ENCODE measurements at places on chromosomes 1 and 21.

DNA sequence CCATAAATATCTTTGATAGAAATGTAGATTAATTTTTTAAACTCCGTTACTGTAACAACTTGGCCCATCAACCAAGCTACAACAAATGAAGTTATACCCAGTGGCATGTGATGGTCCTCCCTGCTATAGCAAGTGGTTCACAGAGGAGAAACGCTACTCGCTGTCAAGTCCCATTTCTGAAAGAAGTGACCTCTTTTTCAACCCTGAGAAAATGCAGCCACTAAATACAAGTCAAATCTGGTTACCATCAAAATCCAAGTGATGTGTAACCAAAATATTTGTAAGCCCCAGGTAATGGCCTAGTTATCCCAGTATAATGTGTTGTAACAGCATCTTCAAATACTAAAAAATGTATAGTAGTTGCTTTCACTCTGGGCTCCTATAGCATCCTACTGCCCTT, 151.8 kb downstream of the MIS18A start:
- no peak for DNase-seq

GRCh38 chr1:59601041-59601441, 213.7 kb upstream of the HOOK1 start:
- DNase-seq = no peak

DNA sequence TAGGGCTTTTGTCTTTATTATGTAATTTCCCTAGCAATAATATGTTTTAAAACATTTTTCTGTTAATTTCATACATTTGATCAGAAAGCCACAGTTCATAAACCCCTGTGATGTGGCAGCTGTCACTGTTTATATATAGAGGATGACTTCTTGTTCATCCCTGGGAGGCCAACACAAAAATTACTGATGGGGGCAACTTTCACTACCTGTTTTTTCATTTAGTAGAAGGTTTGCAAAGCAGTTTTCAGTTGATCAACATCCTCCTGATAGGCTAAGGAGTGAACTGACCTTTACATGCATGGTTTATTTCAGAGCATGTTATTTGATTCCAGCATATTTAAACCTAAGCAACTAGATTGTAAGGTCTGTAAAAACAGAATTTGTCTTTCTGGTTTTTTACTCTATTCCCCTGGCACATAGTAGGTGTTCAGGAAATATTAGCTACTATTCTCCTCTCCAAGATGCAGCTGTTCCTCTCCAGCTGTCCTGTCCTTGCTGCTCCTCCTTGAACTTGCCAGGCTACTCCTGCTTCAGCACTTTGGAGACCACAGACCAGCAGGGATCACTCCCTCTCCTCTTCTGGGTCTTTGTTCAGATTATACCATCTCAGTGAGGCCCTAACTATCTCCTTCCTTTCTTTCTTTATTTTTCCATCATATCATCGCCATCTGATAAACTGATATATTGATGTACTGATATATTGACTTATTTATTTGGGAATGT, 54.7 kb downstream of the ROR1 start:
- DNase-seq = no peak

DNA sequence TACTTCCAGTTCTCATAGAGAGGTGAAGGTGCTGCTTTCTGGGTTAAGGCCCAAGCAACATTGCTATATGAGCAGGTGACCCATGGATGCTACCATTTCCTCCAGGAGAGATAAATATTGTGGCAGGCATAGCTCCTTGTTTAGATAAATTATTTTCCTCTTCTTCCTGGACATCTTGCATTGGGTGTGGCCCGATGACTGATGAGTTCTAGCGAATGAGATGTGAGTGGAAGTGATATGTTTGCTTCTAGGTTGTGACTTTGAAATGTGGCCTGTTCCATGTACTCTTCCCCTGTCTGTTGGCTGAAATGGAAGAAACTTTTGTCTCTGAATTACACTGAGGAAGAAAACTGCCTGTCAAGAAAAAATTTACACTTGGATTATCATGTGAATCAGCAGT, 101.7 kb upstream of the FMN2 start:
- no peak for DNase-seq

DNA sequence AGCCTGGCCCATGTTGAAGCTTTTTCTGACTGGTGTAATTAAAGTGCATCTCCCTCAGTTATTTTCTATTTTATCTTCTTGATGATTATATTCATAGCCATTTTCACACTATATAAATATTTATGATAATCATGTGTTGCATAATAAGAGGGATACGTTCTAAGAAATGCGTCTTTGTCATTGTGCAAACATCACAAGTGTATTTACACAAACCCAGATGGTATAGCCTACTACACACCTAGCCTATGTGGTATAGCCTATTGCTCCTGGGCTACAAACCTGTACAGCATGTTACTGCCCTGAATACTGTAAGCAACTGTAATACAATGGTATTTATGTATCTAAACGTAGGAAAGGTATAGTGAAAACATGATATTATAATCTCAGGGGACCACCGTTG, 88.1 kb downstream of the BACH1 start:
- DNase-seq = no peak

DNA sequence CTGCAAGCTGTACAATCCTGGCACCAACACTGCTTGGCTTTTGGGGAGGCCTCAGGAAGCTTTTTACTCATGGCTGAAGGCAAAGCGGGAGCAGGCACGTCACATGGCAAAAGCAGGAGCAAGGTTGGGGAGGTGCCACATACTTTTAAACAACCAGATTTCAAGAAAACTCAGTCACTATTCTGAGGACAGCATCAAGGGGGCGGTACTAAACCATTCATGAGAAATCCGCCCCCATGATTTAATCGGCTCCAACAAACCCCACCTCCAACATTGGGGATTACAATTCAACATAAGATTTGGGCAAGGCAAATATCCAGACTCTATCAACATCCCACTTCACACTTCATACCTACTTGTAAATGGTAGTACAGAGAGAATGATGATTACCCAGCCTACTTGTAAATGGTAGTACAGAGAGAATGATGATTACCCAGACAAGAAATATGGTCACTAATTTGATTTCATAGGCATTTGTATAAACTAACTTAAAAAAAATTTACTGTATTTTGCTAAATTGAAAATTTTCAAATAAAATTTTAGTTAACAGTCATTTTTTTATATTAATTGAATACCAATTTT, 24.9 kb downstream of the ATP5PF start:
- no peak for DNase-seq

DNA sequence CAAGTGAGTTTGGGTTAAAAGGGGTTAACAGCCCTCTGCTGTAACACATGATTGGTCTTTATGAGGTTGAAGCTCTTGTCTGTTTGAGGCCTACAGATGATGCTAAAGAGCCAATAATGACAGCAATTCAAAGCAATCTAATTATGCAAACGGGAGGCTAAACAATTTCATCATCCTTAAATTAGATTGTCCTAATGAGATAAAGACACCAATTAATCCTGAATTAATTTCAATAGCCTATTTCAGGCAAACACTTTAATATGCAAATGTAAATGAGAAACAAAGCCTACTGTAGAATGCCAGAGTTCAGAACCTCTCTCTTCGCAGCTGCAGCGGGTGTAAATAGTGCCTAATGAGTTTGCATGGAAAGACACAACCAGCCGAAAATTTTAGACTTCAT, 504.7 kb upstream of the PBX1 start:
- DNase-seq = no peak

GRCh38 chr1:22790232-22791008, 79.8 kb downstream of the EPHB2 start:
- DNase-seq = no peak

Data from iris pigment epithelial cell (primary cell).